ENCODE measurements at places on chromosomes 3 and 15.

DNA sequence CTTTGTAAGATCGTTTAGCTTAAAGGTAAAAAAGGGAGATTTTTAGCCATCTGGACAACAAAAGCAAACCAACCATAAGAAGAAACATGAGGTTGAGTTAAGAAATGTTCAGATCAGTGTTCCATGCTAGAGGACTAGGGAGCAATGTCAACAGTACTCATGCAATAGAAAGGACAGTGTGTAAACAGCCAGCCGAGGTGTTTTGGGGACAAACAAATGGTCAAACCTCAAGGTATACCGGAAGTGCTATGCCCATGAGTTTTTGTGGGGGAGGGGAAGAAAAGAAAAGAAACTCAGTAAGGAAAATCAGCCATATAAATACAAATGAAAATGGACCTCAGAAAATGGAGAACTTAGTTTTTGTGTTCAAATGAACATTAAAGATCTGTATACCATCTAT, 289.5 kb upstream of the GRM7 start:
- no peak for DNase-seq

DNA sequence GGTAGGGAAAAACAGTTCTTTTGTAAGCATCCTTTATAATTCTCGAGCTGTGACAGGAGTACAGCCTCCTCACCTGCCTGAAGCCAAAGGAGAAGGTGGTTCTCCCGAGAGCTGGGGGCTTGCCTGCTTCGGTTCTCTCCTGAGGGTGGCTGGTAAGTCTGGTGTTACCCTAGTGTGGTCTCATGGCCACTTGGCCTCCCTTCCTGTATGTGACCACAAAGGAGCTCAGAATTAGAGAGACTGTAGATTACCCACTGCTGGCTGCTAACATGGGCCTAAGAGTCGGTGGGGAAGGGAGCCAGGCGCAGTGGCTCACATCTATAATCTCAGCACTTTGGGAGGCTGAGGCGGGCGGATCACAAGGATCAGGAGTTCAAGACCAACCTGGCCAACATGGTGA, 12.6 kb downstream of the PDHB start:
- DNase-seq: no peak

- DNase-seq: no peak
Measured at GRCh38 chr15:38128921-38129320, 123.7 kb upstream of the SPRED1 start.

- no peak for DNase-seq
Measured at GRCh38 chr3:44099566-44100297, 142.0 kb upstream of the TOPAZ1 start.

GRCh38 chr15:86570738-86571137, 491.1 kb downstream of the AGBL1 start:
- DNase-seq: no peak

DNA sequence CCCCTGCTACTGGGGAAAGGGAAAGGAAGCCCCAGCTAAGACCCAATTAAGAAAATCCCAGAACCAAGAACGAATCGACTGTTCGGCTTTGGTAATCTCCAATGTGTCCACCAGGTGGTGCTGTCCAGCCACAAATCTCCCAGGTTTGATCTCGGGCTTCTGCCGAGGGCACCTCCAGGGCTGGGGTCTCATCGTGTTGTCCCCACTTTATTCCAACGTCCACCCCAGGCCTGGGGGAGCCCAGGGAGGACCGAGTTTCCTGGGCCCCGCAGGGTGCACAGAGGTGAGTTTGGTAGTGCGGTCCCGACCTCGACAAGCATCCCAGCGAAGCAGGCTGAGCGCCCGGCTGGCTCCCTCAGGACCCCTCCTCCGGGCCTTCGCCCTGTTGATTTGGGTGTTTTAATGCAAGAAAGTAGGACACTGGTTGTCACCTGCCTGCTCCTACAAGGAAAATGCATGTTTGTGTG, 185.1 kb downstream of the GOLGA6L6 start:
- DNase-seq: peak; percentile 89

DNA sequence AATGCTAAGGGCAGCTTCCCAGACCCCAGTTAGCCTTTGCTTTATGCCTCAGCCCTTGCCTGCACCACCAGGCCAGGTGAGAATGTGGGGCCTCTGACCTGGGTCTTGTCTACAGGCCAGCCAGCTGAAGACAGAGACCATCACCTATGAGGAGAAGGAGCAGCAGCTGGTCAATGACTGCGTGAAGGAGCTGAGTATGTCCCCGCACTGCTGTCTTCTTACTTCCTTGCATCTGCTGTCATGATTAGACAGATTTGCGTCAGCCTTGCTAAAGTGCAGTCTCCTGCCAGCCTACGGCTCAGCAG, 74.6 kb downstream of the CCK start:
- no peak for DNase-seq

DNA sequence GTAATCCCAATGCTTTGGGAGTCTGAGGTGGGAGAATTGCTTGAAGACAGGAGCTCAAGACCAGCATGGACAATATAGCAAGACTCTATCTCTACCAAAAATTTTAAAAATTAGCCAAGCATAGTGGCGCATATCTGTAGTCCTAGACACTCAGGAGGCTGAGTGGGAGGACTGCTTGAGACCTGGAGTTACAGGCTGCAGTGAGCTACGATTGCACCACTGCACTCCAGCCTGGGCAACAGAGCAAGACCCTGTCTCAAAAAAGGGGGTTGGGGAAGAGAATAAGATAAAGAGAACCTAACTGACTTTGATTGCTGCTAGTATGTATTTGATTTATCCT, 755 bp downstream of the CD200R1 start:
- no peak for DNase-seq

- no peak for DNase-seq
Measured at GRCh38 chr3:10457560-10457959, 47.8 kb downstream of the ATP2B2 start.

- peak; percentile 9 for DNase-seq
Measured at GRCh38 chr15:66774001-66774814, 72.2 kb downstream of the SMAD6 start.

DNA sequence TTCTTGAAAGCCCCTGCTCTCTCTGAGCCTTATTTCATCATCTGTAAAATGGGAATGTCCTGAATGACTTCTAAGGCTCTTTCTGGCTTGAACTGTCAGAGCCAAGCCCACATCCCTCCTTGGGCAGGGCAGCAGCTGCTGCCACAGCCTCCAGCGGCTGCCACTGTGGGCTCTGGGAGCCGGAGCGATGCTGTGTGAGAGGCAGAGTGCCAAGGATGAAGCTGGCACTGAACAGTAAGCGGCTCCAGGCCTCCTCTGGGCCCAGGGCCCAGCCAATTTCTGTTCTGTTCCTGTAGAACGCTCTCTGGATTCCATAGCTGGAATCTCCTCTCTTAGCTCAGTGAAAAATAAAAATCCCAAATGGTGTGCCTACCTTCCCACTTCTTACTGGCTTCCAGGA, 4.4 kb downstream of the CPLX3 start:
- DNase-seq: no peak

DNA sequence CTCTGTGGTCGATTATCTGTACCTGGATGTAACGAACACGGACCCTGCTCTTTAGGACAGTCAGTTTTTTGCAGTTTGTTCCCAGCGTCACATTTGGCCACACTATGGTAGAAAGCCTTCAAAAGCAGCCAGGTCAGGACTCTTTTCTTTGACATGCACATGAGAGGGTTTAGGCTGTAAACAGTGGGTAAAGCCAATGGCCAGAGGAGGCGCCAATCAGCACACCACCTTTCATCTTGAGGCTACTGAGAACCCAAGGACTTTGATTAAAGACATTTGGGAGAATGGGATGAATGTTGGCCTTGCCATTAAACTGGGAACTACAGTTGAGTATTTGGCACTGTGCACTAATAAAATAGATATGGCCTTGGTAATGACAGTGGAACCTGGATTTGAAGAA, 225.9 kb downstream of the OXSM start:
- DNase-seq: no peak

- DNase-seq: no peak
Measured at GRCh38 chr15:57873564-57874209, 167.2 kb downstream of the POLR2M start.

DNA sequence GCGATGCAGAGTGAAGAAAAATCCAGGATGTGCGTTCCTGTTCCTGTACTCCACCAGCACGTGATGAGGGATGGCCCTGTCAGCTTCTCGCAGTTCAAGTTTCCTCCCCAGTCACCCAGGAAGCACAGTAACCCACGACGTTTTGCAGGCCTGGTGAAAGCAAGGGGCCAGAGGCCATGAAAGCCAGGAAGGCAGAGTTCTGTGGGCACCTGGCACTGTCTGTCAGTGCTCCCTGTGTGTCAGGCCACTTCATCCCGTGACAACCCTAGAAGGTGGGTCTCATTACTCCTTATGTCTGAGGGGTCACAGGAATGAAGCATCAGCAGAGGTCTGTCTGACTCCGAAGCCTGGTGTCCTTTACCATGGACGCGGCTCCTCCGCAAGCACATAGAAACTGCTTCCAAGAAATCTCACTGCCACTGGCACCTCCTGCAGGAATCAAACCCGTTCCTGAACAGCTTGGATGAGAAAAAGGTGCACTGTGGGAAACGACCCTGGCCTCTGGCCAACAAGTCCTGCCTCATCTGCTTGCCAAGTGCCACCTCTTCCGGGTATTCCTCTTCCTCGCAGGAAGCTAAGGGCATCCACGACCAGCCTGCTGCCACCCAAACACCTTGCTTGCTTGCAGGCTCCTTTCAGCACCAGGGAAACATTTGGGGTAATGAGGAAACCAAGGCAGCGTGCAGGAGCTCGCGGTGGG, 14.6 kb downstream of the RAB43 start:
- DNase-seq: no peak

GRCh38 chr3:101676216-101676764, 642 bp downstream of the ZBTB11 start:
- DNase-seq: peak; percentile 92

DNA sequence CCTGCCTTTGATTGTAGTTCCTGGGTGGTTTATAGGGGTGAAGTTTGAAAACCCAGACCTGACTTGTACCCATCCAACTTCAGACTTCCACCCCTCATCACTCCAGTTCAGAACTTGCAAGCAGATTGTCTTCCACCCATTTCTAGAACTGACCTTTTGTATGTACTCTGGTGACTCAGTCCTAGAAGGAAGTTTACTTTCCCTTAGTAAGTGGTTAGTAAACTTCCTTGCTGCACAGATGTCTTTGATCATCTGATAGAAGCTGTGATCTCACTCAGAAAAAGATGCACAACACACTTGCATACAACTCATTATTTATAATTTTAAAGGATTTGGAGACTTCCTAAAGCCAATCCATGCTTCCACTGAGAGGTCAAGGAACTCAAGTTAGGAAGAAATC, 368.0 kb downstream of the MFSD1 start:
- DNase-seq: no peak

DNA sequence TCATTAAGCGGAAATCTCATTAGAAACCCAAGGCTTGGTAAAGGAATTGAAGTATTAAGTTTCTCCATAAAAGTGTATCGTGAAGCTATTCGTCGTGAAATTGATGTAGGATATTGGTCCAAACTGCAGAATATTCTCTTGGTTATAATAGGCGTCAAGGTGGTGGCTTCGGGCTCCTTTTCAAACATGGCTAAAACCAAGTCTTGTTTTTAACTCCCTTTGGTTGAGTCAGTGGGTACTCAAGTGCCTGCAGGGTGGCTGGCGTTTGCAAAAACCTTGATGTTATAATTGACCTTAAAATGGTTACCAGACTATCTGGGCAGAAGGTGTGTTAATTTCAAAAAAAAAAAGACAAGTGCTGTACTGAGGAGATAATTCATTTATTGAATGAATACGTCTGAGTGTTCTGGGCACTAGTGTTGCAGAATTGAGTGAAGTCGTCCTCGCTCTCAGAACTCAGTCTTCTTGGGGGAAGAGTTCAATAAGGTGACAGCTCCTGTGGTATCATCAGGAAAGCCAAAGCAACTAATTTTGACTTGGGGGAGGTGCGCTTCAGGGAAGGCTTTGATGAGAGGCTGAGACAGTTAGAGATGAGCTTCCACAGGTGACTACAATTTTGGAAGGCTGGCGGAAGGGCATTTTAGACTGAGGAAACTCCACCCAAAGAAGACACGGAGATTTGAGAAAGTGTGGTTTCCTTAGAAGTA, 1.5 kb downstream of the UBE2Q2 start:
- no peak for DNase-seq

DNA sequence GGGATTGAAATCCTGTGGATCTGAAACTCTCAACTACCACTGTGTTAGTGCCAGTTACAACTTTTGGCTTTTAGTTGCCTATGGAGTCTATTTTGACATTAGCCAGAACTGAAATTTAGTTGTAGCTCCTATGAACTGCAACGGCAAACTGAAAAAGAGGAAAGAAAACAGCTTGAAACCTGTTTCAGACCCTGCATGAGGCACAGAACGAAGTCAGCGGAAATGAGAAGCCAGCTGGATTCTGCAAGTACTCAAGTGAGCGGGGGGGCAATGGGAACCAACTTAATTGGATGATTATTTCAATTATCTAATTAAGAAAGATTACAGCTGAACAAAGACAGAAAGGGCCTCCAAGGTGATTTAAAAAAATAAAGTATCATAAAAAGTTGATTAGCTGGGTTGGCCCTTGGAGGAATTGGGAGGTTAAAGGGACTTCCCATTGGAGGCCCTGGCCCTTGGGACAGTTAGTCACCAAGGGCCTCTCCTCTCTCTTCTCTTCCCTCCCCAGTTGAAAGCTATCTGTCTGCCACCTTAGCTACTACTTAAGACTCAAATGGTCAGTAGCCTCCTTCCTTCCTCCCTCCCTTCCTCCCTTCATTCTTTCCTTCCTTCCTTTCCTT, 352.1 kb downstream of the SHQ1 start:
- no peak for DNase-seq

- DNase-seq: no peak
Measured at GRCh38 chr15:59444081-59444835, 6.3 kb downstream of the FAM81A start.

- no peak for DNase-seq
Measured at GRCh38 chr3:120816728-120817127, 74.2 kb downstream of the GTF2E1 start.

GRCh38 chr3:189267981-189268613, 96.3 kb downstream of the TPRG1 start:
- DNase-seq: no peak

DNA sequence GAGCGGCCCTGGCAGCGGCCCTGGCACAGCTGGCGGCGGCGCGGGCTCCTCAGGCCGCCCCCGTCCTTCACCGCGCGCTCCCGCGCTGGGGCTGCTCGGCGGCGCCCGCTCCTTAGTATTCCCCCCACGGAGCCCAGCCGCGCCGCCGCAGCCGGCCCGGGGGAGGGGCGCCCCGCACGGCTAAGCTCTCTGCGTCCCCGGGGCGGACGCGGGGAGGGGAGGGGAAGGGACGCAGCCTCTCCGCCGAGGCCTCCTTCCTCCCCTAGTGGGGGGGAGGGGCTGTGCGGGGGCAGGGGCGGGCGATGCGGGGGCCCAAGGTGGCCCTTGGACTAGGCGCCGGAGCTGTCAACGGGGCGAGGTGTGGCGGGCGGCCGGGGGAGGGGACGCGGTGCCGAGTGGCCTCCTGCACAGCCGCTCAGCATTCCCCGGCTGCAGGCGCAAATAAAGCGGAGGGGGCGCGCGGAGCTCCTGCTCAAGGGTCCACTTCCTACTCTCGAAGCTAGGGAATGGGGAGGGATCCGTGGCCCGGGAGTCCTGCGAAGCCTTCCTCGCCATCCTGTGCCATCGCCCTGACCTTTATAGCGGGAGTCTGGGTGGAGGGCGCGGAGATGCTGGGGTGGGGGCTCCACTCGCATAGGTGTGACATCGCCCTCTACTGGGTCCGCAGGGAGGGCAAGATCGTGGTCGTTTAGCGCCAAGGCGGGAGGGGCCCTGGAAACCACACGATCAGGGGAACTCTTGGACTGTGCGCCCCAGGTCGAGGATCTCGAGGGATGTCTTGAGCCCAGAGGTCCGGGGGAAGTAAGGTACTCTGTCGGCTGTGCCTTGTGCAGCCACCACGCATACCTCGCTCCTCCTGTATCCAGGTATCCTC, 22.2 kb downstream of the EPHB3 start:
- no peak for DNase-seq

- DNase-seq: no peak
Measured at GRCh38 chr3:57961828-57962447, 46.3 kb upstream of the FLNB start.

- DNase-seq: no peak
Measured at GRCh38 chr15:63905131-63905530, 71.4 kb upstream of the HERC1 start.
